ENCODE measurements at places on chromosomes 4 and X.

DNA sequence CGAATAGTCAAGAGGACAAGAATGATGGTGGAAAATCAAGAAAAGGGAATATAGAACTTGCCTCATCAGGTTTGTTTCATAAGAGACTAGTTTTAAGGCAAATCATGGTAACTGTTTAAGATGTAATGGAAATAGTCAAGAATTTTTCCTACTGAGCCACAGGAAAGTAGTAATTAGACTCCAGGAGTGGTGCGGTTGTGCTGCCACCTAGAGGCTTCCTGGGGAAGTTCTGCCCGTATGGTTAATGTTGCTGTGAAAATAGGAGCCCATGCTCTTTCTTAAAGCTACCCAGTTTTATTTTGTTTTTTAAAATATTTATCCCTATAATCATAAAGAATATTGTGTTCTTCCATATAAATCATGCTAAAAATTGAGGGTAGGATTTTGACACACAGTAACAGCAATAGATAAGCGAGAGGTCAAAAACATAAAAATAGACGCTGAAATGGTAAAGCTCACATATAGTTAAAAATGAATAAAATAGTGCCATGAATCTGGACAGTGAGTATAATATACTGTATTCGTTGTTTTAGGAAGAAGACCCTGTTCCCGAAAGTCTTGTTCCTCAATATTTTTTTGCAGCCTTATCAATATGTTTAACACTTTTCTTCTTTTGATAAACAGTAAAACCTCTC is 87.0 kb downstream of the PHOX2B start:
- peak; percentile 68 for DNase-seq

DNA sequence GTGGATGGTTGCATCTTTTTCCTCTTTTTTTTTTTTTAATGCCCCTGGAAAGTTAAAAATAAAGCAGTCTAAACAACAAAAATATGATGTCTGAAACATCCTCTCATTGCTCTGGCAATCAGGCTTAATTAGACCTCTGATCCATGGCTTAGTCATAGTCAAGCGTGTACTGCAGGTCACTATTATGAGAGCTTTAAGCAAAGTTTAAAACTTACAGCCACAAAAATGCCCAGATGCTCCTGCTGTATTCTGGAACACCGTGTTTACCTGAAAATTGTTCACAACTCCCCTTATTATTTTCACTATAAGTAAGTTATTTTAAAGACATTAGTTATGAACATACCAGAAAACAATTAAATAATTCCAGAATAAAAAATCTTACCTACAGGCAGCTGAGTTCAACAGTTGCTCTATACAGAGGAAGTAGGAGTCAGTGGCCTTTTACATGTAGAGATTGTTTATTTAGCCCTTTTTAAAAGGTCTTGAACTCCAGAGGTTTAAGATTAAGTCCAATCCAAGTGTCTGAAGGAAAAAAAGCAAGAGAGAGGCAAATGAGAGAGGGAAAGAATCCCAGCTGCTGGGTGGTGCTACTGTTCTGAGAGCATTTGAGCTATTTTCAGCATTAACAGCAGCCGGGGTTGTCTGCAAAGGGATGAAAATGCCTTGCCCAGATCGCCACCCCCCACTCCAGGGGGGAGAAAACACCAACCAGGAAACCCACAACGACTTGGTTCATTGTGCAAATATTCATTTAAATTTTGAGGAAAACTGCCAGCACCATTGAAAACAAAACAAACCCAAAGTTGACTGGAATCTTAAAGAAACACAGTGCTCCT is 36.9 kb downstream of the SORBS2 start:
- no peak for DNase-seq

DNA sequence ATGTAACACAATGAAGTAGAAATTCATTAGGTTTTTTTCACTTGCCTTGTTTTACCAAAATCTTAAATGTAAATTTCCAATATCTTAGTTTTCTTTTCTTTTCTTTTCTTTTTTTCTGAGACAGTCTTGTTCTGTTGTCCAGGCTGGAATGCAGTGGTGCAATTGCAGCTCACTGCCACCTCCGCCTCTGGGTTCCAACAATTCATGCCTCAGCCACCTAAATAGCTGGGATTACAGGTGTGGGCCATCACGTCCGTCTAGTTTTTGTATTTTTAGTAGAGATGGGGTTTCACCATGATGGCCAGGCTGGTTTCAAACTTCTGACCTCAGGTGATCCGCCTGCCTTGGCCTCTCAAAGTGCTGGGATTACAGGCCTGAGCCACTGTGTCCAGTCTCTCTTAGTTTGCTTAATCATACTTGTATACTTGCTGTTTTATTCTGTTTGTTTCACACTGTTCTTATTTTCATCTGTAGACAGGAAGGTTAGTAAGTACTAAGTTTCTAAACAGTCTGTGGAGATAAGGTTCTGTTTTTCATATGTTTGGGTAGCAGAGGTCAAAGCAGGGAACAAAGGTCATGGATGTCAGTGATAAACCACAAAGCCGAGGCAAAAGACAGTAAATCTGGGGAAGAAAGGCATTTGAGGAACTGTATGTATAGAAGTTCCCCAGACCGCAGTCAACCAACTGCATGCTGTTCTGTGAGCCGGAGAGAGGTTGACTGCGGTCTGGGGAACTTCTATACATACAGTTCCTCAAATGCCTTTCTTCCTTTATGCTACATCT is 129.1 kb downstream of the CBR4 start:
- no peak for DNase-seq

DNA sequence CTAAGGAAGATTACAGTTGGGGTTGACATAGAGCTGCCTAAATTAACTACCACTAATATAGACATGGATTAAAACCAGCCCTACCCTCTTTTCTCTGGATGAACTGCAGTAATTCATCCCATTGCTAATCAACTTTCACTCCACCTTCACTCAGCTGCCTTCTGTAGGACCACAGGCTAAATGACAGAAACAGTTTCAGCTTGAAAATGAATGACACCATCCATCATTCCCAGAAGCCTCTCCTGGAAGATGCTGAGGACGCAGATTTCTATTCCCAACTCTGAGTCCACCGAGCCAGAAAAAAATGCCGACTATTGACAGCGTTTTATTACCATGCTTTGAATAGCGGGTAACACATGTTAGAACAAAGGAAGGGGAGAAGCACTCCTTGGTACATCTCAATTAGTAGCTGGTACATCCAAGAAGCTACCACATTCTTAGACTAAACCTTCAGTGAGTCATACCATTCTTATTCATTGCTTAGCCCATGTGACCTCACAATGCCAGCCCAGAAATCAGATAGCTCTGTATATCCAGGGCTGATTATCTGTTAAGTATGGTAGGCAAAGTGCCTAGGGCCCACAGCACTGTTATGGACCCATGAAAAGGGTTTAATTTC is 25.3 kb downstream of the DCX start:
- DNase-seq, result no peak

DNA sequence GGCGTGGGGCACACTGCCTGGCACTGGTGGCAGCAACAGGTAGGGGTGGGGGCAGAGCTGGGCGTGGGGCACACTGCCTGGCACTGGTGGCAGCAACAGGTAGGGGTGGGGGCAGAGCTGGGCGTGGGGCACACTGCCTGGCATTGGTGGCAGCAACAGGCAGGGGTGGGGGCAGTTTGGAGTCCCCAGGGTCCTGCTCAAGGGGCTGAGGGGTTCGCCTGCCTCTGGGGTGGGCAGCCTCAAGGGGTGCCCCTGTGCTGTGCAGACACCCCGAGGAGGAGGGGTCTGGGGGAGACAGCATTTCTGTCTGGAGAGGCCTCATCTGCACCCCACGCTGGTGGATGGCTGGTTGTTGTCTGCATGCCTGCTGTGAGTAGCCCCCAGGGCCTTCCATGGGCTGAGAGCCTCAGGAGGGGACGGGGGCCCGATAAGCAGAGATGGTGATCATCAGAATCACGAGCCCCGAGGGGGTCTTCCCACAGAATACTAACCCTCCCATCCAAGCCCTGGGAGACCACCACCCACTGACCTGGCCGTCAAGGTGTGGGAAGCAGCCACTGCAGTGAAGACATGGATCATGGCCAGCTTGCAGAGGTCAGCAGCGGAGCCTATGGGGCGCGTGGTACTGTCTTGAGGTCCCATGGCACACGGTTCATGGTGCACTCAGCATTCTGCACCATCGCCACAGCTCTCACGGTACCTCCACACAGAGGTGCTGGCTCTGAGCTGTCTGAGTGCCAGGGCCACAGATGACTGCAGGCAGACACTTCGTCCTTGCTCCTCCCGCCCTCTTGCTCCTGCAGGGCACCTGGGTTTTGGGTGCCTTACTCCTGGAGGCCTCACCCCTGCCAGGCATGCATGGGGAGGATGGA is 21.5 kb downstream of the NAT8L start:
- peak; percentile 44 for DNase-seq
